ENCODE measurements at places on chromosomes 2 and 18. TPM values are rescaled to one million over a fixed set of nuclear protein-coding genes. Genes with fewer than 3 reads are reported as not detected.

Gene LGALSL
- 30.7 TPM for total RNA-seq

Gene IER3IP1
- total RNA-seq = 32.6 TPM

Gene BCL11A
- 11.6 TPM for total RNA-seq

Gene DLX1
- total RNA-seq = not detected

DNA sequence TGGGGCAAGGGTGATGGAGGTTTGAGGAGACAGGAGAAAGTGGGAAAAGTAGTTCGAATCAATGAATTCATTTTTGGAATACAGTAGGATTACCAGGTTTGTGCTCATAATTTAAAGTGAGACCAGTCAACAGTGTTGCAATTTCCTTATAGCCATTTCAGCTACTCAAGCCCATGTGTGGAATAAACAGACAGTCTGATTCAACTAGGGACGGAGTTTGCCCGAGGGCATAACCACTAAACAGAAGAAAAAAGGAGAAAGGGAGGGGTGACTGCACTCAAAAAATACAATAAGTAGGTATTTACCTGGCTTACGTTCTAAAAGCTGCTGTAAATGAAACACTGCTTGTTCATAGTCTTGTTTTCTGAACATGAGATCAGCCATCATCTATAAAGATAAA, 55.2 kb downstream of the TTC21B start:
- no peaks in the 10 kb centered on the region for H3K4me1 ChIP-seq
- H3K36me3 ChIP-seq = peaks cover 3% of the 10 kb centered on the region
- no peaks in the 10 kb centered on the region for H3K27me3 ChIP-seq
- no peak for DNase-seq
- H3K27ac ChIP-seq = no peak overlapping the region

GRCh38 chr2:8086796-8087479, 594.9 kb upstream of the ID2 start:
- no peak for DNase-seq
- peaks cover 16% of the 10 kb centered on the region for H3K4me1 ChIP-seq
- no peak overlapping the region for H3K27ac ChIP-seq
- no peak overlapping the region for H3K4me3 ChIP-seq

GRCh38 chr2:16244153-16244965, 304.0 kb downstream of the MYCN start:
- H3K4me3 ChIP-seq = no peak overlapping the region
- DNase-seq = peak; percentile 64
- no peaks in the 10 kb centered on the region for H3K27me3 ChIP-seq
- H3K4me1 ChIP-seq = peaks cover 2% of the 10 kb centered on the region

GRCh38 chr2:192119536-192119935, 75.2 kb downstream of the TMEFF2 start:
- H3K27ac ChIP-seq = no peak overlapping the region
- no peaks in the 10 kb centered on the region for H3K27me3 ChIP-seq
- H3K4me3 ChIP-seq = no peak overlapping the region
- H3K4me1 ChIP-seq = no peaks in the 10 kb centered on the region

DNA sequence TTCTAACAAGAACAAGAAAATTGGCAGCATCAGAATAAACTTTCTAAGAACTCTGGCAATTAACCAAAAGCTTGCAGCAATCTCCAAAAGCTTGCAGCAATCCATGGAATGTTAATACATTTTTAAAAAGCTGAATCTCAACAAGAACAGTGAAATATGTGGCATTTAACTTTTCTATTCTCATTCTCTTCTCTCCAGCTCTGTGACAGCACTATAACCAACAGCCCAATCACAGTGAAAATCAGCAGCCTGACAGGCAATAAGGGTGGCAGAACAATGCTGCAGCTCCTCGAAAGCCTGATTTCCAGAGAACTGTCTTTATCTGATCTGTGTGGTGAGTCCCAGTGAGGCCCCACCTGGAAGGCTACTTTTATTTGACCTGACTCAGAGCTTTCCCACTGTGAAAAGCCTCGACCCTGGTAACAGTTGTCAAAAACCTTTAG, 60.0 kb downstream of the TMEM131 start:
- peaks cover 45% of the 10 kb centered on the region for H3K4me1 ChIP-seq
- no peaks in the 10 kb centered on the region for H3K27me3 ChIP-seq
- peak overlapping the region; percentile 35 for H3K27ac ChIP-seq
- no peaks in the 10 kb centered on the region for H3K36me3 ChIP-seq
- peak; percentile 27 for DNase-seq
- no peak overlapping the region for H3K4me3 ChIP-seq
